ENCODE measurements at places on chromosomes 4 and X.

- DNase-seq = no peak
Measured at GRCh38 chr4:186027405-186027804, 41.6 kb upstream of the TLR3 start.

DNA sequence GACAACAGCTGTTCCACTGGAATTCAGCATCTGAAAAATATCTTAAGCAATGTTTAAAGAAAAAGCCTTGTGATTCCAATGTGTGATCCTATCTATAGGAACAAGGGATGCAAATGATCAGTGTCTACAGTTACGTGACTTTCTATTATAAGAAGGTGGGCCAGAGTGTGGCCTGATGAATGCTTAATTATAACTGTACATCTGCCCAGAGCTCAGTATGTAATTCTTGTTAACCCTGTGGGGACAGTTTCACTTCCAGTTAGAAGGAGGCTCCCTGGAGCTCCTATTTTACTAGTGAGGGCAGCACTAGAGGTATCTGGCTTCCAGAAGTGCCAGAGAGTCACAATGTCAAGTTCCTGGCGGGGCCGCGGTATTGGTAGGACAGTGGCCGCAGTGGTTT lies 288.5 kb downstream of the USP46 start:
- DNase-seq = no peak

DNA sequence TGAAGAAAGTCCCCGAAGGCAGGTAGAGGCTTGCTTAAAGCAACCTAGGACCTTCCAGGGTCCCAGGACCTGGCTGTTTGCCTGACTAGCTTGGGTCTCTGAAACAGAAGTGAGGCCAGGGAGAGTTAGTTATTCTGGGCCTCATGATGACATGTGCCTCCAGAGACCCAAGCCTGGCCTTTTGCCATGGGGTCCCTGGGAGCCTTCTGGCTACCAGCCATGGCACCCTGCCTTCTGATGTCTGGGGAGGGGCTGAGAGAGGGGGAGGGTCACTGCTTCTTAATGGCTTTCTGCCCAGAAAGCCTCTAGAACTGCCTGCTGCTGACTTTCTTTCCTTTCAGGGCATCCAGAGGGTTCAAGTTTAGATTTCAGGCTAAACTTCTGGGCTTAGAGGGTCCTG lies 1.0 kb upstream of the STARD8 start:
- DNase-seq = no peak

GRCh38 chr4:183430317-183430993 lies 14.0 kb upstream of the CDKN2AIP start:
- no peak for DNase-seq

- DNase-seq = no peak
Measured at GRCh38 chr4:158133551-158133950, 39.3 kb downstream of the GASK1B start.

GRCh38 chr4:142452161-142452855 lies 393.8 kb downstream of the INPP4B start:
- no peak for DNase-seq

DNA sequence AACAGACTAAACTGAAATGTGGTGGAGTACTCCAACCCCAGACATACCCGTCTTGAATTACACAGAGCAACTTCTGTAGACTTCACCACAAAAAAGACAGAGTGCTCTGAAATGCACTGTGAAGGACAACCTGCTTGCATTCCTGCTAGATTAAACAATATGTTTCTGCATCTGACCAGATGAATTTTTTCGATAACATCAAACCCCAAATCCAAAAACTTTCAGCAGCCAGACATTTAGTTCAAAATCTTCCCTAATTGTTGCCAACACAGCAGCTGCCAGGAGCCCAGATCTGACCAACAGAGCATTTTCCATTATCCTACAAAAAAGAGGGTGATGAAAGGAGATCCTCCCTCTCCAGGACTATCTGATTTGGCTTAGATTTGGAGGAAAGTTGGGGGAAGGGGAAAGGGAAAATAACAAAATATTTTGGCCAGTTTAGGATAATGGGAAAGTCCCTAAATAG lies 356.5 kb downstream of the PDGFC start:
- DNase-seq = no peak

- peak; percentile 9 for DNase-seq
Measured at GRCh38 chr4:150366487-150366999, 215.4 kb upstream of the MAB21L2 start.

DNA sequence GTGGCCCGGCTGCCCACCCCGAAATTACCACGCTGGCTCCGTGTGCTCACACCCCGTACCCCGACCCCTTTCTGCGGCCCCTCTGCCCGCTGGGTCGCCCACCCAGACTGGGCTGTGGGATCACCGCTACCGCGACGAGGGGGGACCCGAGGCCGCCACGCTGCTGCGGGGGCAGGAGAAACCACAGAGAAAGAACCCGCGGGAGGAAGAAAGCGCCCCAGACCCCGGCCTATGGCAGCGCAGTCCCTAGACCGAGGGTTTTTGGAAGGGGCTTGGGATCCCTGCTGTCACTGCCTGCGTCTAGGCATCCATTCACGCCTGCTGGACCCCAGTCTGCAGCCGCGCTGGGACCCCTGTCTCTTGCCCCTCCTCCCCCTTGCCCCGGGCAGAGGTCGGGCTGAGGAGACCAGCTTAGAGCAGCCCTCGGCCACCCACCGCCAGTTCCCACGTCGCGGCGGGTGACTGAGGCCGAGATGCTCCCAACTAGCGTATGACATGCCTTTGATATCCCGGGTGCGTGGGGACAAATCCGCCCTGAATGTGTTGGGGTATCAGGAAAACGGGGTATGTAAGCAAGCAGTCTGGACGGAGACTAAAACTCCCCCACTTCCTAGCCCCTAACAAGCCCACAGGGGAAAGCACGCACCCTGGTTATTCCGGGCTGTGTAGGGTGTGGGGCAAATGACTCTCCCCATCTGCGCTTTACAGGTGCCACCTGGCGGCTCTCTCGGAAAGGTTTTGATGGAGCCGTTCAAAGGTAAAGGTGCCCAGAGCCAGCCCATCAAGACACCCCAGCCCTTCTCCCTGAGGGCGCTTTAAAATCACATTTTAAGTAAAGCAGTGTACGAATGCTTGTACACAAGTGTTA lies 862 bp upstream of the INPP4B start:
- DNase-seq = peak; percentile 28

DNA sequence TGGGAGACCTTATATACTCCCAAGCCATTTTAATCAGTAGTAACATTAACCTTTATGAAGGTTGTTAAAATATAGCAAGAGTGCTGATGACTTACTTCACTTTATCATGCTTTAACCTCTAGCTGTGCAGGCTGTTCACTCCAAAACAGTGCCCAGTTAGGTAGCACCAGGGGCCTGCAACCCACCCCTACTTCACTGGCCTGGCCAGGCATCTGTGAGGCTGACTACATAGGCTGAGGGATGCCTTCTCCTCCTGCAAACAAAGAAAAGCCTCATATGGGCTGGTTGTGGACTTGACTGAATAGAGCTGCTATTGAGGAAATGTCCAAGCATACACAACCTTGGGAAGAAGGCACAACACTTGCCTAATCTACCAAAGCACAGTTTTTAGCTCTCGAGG lies 172.8 kb downstream of the SHROOM3 start:
- DNase-seq = no peak

DNA sequence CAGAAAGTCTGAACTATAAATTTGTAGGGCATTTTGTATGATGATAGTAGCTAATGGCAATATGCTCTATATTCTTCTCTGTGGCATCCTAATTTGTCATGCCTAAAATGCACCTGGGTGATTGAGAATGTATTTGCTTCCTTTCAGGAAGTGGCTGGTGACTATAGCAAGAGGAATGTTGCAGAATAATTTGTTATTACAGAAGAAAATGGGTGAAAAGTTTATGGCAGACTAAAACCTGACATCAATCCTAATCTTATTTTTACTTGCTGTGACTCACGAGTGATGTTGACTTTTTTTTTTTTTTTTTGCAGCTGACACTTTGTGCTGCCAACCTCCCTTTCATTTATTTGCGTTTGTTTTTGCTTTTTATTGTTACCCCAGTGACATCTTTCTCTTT lies 141.1 kb downstream of the MSL3 start:
- no peak for DNase-seq
